Myometrial cell (primary cell): ENCODE measurements at places on chromosomes 7 and 10. TPM values are rescaled to one million over a fixed set of nuclear protein-coding genes. Genes with fewer than 3 reads are reported as not detected.

SEMA3E gene
- total RNA-seq = 0.35 TPM in 1 of 2 replicates, not detected in the other

RBM20 gene
- total RNA-seq = under 0.01 TPM in 2 replicates

CYP26A1 gene
- 0.18 TPM in 1 of 2 replicates, not detected in the other for total RNA-seq

ELFN1 gene
- 0.29 and 0.89 TPM in 2 replicates for total RNA-seq

ACTR1A gene
- total RNA-seq = 169 and 196 TPM in 2 replicates

ACTL6B gene
- not detected in 2 replicates for total RNA-seq

CCL24 gene
- total RNA-seq = not detected in 2 replicates

CRTAC1 gene
- total RNA-seq = not detected in 2 replicates

CPN1 gene
- not detected in 2 replicates for total RNA-seq

COL17A1 gene
- not detected in 2 replicates for total RNA-seq

CFAP46 gene
- total RNA-seq = 0.53 and 0.86 TPM in 2 replicates

LIPK gene
- not detected in 2 replicates for total RNA-seq

CAV1 gene
- total RNA-seq = 856 and 935 TPM in 2 replicates

ITIH2 gene
- not detected in 2 replicates for total RNA-seq

EFCAB10 gene
- not detected in 2 replicates for total RNA-seq

ZNF503 gene
- 8.1 and 12.4 TPM in 2 replicates for total RNA-seq
